ENCODE measurements at places on chromosomes 2 and 18.

- DNase-seq = no peak
These were observed 28.3 kb downstream of the TWSG1 start for GRCh38 chr18:9362869-9363268.

DNA sequence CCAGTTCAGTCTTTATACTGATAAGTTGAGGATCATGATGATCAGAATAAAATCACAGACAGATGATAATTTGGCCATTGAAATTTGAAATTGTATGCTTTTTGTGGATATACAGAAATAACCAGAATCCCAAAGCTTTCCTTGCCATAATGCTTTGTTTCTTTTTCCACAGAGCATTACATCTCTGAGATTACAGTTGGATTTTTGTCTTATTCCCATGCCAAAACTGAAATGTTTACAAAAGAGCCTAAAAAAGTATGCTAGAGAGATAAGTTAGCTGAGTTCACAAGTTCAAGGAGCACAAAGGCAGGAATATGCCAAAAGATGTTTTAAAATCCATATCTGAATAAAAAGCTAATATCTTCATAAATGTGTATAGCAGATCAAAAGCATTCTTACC is 321.3 kb downstream of the PID1 start:
- no peak for DNase-seq

GRCh38 chr2:237035781-237036475 is 49.8 kb upstream of the COPS8 start:
- DNase-seq = no peak

DNA sequence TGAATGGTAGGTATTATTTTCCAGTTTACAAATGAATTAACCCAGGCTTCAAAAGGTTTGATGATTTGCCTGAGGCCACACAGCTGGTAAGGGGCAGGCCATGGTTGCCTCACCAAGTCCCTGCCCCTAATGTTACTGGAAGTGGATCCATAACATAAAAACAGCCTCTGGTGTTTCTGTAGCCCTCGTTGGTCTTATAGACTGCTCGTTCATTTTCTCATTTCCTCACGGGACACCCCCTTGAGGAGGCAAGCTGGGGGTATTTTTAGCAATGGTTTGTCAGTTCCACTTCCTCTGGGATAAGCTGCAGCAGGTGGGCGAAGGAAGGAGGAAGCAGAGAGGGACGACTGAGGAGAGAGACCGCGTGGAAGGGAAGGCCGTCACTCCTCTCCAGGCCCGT is 32.9 kb upstream of the NDUFV2 start:
- DNase-seq = no peak

GRCh38 chr2:128611421-128612320 is 293.0 kb upstream of the HS6ST1 start:
- DNase-seq = no peak

- no peak for DNase-seq
These were observed 6.4 kb upstream of the CTLA4 start for GRCh38 chr2:203861197-203861596.

DNA sequence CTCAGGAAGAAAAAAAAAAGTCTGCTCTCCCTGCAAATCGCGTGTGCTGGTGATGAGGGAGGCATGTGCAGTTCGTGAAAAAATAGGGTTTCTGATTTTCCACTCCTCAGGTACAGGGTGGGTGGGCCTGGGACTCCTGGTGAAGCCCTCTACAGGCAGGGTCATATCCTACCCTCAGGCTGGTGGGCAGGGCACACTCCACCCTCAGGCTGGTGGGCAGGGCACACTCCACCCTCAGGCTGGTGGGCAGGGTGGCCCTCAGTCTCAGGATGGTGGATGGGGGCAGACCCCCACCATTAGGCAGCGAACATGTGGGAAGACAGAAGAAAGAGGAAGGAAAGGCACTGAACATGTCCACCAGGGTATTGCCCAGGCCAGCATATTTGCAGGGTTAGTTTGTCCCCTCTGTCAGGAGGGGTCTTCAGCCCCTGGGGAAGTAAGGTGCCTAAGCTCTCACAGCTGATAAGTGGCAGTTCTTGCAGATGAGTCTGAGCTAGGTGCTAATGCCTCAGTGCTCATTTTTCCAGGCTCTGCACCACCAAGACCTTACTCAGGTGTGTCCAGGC is 95.2 kb upstream of the RAB6C start:
- DNase-seq = no peak

DNA sequence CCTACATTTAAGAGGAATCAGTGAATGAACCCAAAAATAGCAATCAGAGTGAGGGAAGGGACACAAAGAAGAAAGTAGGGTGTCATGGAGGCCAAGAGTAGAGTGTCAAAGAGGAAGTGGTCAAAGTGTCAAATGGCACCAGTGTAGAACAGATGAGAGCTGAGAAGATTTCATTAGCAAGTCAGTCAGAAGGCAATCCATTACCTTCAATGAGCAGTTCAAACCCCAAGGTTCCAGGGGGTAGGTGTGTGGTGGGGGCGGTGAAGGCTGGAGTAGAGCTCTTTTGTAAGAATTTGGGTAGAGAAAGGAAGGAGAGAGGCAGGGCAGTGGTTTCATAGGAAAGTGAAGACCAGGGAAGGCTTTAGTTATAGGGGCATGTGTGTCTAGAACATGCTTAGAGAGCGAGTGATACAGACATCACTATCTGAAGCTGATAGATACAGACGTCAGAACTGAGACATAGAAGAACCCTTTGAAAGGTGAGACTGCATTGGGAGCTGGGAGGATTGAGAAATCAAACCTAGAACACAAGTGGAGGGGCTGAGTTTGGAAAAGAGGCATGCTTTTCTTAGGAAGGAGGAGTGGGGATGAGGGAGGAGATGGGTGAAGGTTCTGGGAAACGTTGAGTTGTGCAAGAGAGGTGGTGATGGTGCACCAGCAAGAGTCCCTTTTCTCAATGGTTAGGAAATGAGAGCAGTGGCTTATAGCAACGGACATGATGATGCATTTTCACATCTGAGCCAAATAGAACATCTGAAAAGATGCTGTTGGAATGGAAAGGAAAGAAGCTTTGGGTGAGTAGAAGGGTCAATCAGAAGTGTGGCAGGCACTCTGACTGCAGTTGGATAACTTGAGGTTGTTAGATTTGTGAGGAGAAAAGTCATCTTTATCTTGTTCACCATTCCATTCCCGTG is 48.9 kb upstream of the IL1RL1 start:
- DNase-seq = no peak

- DNase-seq = no peak
These were observed 94.6 kb downstream of the PLEKHM3 start for GRCh38 chr2:207930747-207931146.

DNA sequence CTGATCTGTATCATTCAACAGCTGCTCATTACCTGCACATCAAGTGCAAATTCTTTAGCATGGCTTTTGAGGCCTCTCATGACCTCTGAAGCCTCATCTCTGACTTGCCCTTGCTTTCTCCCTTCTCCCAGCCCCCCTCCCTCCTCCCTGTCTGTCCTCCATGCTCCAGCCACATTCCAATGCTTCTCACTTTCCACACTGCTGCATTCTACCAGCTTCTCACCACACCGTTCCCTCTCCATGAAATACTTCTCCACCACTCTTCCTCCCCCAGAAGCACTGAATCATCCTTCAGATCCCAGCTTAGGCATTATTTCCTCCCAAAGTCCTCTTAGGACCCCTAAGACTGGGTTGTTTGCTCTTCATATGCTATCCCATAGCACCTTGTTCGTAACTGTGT is 26.9 kb downstream of the GCG start:
- no peak for DNase-seq

- DNase-seq = no peak
These were observed 182.7 kb downstream of the UXS1 start for GRCh38 chr2:106011380-106011779.
